Activated T-cell treated with anti-CD3 and anti-CD28 coated beads for 1 hour (primary cell): ENCODE measurements at places on chromosomes 16 and 17.

DNA sequence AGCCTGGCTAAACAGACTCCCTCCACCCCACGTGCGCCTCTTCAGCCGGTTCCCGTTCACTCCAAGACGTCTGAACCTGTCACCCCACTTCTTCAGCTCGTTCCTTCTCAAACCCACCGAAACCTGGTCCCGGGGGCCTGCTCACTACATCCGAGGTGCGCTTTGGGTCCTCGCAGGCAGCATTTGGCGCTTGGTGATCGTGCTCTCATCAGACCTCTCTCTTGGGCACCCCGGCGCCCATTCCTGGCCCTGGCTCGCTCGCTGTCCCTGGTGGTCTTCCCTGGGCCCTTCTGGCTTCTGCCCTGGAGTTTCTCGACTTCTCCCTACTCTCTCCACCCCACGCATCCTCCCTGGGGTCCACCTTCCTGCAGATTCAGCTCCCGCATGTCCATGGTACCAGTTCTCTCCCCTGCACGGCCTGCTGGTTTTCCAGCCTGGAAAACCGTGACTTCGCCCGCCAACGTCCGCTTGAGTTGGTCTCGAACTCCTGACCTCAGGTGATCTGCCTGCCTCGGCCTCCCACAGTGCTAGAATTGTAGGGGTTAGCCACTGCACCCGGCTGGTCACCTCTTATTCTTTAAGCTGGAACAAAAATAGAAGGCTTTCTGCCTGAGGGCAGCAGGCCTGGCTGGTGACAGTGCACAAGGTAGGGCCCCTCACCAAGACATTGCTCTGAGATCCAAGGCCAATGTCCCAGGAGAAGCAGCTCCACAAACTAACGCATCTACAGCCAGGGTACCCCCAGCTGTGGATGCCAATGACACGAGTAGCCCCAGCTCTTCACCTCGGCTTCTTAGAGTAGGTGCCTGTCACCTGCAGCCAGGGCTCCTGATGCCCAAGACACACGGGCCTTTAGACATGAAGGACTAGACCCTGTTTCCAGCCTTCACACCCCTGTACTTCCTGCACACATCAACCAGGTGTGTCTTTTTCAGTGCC is 1.1 kb upstream of the MEAK7 start:
- DNase-seq: no peak

DNA sequence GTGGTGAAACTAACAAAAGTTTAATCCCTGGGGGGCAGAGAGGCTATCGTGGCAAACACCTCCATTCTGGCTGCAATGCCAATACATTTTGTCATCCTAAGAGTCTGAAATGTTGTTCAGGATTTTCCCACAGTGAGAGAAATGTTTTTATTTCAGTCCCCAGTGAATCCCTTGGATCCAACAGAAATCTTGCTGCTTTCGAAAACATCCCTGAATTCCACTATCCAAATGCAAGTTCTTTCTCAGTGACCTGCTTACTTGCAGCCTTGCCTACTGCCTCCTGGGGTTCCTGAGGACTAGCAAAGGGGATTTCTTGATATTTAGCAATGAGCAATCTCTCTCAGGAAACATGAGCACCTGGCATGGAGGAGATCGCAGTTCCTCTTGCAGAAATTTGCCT is 202.1 kb upstream of the IRX3 start:
- no peak for DNase-seq

DNA sequence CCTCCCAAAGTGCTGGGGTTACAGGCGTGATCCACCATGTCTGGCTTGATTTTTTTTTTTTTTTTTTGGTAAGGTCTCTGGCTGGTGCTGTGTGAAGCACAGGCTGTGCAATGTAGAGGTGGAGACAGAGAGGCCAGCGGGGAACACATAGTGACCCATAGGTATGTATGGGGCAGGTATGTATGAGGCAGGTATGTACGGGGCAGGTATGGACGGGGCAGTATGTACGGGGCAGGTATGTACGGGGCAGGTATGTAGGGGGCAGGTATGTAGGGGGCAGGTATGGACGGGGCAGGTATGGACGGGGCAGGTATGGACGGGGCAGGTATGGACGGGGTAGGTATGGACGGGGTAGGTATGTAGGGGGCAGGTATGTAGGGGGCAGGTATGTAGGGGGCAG is 5.0 kb downstream of the RPL3L start:
- DNase-seq: no peak

DNA sequence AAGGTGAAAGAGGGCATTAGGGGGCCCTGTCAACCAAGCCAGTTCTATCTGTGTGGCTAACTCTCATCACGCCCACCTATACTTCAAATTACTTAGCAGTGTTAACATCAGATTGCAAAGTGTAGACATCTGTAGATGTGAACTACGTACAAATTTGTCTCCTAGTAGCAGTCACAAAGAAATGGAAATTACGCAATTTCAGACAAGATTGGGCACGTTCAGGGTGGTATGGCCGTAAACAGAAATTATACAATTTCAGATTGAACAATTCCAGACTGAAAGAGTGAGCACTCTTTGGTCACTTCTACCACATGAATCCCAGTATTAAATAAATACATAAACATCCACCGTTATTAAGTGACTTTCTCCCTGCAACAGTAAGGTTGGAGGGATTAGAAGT is 592.7 kb upstream of the PSMD7 start:
- DNase-seq: no peak

DNA sequence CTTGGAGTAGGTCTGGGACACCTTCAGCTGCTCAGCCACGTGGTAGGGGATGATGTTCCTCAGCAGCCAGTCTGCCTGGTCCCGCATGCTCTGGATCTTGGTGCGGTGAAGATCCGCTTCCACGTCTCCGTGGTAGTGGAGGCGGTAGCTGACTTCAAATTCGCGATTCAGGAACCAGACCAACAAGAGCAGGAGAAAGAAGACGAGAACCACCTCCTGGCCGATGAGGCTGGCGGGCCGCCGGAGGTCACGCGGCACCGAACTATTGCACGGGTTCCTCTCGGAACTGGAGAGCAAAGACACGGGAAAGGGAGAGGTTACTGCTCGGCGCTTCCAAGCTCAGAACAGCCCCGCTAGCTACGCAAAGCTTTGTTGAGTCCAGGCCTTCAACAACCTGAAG is 86.2 kb upstream of the CREBBP start:
- DNase-seq: no peak

- no peak for DNase-seq
These were observed 10.8 kb upstream of the DRG2 start for GRCh38 chr17:18076936-18077335.

DNA sequence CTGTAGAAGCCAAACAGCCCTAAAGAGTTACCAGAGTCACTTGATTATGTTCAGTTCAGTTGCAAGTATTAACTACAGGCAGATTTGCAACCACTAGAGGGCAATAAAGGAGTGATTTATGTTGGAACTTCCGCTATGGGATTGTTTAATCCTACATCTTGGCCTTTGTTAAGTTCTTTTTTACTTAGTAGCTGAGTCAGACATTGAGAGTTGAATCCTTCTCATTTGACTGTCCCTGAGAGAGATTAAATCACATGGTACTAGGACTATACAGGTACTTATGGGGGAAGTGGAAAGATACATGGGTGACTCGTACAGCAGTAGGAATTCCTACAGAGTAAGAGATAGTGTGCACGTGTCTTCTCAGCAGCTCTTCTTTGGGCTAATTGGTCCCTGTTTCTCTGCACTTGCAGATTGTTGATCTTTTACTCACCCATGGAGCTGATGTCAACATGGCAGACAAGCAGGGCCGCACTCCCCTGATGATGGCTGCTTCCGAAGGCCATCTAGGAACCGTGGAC is 40.3 kb downstream of the CYB561 start:
- DNase-seq: no peak

- DNase-seq: no peak
These were observed 106.1 kb downstream of the AXIN2 start for GRCh38 chr17:65455154-65455971.

DNA sequence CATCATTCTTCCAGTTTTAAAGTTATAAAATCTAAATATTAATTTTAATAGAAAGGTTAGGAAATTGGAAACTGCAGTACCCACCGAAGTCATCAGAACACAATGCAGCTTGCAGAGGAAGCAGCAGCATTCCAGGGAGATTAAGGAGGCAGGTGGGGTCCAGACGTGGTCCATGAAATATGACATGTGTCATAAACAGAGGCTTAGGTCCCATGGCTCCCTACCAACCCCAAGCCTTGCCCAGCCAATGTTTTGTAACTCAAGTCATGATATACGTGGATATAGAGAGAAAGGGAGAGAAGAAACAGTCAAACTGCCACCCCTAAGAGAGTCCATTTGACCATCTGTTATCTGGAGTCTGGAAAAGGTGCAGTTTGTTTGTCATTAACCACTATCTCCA is 670.0 kb downstream of the TOX3 start:
- no peak for DNase-seq

GRCh38 chr16:89656435-89657121 is 930 bp downstream of the CHMP1A start:
- DNase-seq: no peak

GRCh38 chr16:3121851-3122467 is 9.6 kb downstream of the ZNF205 start:
- no peak for DNase-seq

- DNase-seq: no peak
These were observed 4.6 kb upstream of the TAF15 start for GRCh38 chr17:35804658-35805192.

- no peak for DNase-seq
These were observed 8.2 kb downstream of the COTL1 start for GRCh38 chr16:84609563-84610177.
